ENCODE measurements at places on chromosomes 2 and 18.

GRCh38 chr18:41642756-41643155 lies 312.3 kb upstream of the PIK3C3 start:
- no peak for DNase-seq

DNA sequence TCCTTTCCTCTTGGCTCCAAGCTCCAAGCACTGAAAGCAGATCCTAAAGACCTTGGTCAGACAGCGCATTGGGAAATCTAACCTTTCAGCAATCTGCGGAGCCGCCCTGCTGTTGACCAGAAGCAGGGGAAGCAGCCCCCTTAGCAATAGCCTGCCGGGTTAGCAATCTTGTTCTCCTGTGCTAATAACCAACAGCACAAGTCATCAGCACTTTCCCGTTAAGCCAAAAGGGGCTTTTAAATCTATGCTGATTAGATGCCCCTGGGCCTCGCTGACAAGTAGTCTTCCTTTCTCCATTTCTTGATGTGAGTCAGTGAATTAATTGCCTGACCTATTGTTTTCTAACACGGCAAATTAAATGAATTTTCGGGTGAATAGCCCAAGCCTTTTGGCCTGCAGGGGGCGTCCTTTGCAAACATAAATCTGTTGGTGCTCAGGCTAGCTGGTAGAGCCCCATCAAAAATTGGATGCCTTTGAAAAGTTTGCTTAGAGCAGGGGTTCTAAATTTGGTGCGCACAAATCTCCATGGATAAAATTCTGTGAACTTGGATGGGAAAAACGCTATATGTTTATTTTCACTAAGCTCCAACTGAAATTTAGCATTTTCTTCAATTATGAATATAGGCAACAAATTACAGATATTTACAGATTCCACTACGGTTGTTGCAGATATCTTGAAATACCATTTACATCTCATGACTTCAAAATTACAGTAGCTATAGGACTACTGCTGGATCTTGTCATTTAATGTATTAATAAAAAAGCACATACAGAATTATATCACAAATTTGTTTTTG lies 24.6 kb downstream of the MAIP1 start:
- peak; percentile 72 for DNase-seq

DNA sequence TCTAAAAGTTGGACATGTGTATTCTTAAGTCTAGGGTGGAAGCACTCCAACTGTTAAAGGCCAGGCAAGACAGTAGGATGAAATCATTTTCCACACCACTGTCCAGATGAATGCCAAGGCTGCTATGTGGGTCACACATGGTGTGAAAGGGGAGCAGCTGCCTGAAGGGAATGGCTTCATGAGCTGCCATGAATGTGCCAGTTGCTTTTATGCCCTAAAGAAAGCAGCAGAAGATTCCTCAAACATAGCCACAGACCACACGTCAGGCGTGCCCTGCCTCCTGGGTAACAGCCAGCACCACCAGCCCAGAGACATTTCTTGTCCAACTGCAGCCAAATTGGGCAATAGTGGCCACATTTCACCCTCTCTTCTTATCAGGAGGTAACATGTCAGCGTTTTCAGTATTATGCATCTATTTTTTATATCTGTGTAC lies 130.2 kb downstream of the MTCL1 start:
- no peak for DNase-seq

DNA sequence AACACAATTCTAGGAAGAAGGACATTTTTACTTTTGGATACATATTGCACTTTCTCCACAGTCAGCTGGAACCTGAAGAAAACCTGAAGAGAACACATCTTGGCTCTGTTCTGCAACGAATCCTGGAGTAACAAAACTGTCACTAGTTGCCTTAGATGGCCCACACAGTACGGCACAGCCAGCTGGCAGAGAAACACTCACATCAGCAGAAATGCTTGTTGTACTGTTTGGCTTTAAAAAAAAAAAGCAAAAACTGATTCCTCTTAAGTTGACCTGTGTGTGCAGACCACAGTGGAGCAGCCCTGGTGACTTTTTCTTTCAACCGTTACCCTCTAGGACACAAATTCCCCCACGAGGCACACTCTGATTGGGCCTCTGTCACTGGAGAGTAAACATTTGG lies 152.3 kb upstream of the TWIST2 start:
- DNase-seq = no peak

DNA sequence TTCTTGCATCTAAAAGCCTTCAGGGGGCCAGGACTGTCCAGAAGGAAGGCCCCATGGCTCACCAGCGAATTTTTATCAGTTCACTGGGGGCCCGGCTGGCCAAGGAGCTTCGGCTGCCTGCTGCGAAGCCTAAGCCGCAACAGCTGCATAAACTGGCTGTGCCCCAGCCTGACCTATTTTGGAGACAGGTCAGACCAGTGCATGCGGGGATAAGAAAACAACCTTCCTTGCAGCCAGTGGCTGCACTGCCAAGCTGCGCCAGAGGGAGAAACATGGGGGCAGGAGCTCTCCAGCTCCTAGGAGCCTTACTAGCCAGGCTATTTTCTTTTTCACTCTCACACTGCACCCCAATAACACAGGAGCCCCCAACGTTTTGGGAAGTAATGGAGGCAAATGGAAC lies 15.2 kb downstream of the PAX3 start:
- DNase-seq = no peak

DNA sequence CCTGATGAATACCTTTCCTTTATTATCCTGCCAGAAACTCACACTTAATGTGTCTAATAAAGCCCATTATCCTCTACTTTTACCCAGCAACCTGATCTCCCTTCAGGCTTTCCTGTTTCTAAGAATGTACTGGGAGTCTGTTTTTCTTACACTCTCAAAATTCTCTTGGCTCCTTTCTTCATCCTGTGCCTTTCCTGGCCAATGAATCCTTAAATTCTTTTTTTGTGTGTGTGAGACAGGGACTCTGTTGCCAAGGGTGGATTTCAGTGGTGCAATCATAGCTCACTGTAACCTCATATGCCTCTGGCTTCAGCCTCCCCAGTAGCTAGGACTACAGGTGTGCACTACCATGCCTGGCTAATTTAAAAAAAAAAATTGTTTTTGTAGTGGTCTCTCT lies 72.7 kb downstream of the MAP2 start:
- no peak for DNase-seq

DNA sequence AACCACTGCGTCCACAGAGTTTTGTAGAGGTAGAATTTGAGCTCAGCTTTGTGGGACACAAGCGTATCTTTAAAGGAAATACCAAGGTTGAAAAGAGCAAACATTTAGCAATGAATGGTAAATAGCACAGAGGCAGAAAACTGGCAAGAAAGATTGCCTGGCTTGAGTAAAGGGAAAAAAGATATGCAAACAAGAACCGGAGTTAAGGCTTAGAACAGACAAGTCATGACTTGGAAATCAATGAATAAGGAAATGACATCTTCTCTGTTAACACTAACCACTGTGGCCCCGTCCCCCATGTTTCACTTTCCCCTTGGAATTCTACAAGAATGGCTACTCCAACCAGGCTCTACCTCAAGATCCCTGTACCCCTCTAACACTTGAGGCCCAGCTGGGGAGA lies 3.8 kb downstream of the STAM2 start:
- DNase-seq = no peak

GRCh38 chr2:196718419-196719109 lies 79.0 kb downstream of the CCDC150 start:
- DNase-seq = no peak

DNA sequence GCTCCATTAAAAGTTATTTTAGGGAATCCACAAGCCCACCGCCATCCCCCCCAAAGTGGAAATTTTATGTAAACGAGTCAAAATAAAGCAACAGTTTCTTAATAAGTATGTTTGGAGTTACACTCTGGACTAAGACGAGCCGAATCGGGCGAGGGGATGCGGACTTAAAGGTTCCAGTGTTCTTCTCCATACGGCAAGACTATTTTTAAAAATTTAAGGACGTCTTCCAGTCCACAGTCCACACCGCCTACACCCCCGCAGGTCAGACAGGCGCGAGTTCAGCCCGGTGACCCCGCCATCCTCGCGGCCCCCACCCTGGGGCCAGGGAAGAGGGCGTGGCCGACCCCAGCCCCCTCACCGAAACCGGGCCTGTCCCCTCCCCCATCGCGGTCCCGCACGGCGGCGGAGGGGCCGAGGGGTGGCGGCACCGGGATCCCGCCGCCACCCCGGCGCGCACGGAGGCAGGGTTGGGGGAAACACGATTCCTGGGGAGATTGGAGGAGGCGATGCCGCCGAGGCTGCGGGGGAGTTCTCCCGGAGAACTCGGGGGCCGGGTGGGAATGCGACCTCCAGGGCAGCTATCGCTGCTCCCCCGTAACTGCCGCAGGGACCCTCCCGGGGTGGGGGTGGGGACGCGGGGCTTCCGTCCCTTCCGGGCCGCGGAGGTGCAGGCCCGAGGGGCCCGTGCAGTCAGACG lies 24.5 kb upstream of the SMAD7 start:
- no peak for DNase-seq

GRCh38 chr2:33366473-33366872 lies 110.0 kb upstream of the RASGRP3 start:
- no peak for DNase-seq

DNA sequence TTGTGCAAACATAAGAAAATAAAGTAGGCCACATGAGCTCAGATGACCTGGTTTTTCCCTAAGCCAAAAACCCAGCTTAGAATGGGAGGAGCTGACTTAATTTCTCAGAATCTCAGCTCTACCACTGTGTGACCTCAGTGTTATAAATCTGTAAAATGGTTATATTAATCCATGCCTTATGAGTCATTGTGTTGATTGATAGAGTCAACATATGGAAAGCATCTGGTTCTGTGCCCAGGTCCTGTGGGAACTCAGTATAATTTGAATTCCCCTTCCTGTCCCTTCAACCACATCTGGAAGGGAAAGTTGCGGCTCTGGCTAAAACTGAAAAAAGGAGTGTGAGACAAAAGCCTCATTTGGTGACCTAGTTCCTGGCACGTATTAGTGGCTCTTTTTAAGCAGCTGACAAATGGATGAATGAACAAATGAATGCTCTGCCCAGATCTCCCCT lies 25.7 kb downstream of the TMEM177 start:
- no peak for DNase-seq

GRCh38 chr18:6962571-6963451 lies 154.8 kb downstream of the LAMA1 start:
- no peak for DNase-seq

- peak; percentile 59 for DNase-seq
Observed at GRCh38 chr2:38581193-38582147, 21.3 kb downstream of the HNRNPLL start.

GRCh38 chr18:26356045-26356785 lies 130.0 kb downstream of the TAF4B start:
- DNase-seq = no peak

DNA sequence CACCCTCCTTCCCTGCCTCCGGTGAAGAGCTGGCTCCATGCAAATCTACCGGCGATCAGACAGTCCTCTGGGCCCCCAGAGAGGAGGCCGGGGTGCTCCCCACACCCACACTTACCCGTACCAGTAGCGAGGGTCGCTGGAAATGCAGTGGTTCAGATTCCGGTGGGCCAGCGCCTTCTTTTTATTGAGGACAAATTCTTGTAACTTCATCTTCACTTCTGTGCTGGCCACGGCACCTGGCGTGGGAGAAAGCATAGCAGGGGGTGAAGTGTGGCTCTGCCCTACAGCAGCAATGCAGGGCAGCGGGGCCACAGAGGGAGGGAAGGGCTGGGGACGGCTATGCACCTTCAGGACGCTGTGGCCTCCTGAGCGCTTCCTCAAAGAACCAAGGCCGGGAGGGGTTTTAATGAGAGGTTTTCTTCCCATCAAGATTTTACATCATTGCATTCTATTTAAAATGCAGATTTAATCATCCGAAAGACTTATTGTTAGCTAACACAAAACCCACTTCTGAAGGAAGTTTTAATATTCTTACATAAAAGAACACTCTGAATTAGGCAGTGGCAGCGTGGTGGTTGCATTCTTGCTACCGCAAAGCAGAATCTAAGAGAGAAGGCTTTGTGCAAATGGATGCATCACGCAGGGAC lies 237.0 kb downstream of the HDAC4 start:
- DNase-seq = no peak

GRCh38 chr18:55381277-55381676 lies 206.7 kb downstream of the TCF4 start:
- no peak for DNase-seq

DNA sequence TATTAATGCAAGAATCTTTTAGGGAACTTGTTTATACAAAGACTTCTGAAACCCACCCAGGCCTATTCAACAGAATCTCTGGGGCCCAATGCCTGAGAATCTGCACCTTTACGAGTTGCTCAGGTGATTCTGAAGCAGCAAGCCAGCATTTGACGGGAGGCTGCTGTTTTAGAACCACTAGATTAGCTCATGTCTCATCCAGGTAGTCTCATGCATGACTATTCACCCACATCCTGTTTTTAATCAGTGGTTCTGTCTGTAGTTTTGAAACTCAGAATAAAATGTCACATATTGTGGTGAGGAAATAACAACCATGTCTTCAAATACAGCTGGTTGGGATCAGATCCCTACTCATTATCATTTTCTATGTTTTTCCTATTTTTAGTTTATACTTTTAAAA lies 39.5 kb downstream of the CYTIP start:
- DNase-seq = no peak

- no peak for DNase-seq
Observed at GRCh38 chr2:131125195-131125757, 20.1 kb downstream of the PLEKHB2 start.

GRCh38 chr2:12253167-12253778 lies 463.5 kb upstream of the TRIB2 start:
- DNase-seq = no peak

DNA sequence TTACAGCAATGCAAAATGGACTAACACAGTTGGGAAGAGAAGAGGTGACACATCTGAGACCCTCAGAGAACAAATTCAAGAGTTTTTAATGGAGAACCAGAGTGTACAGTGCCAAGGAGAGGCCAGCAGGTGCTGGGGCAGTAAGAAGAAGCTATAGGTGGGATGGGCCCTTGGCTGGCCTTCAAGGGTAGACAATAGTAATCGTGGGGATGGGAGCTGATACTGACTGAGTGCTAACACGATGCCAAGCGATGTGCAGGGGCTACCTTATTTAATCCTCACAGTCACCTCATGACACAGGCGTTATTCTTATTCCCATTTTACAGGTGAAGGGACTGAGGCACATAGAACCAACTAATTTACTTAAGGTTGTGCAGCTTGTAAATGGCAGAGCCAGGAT lies 131.9 kb upstream of the ID2 start:
- no peak for DNase-seq

- no peak for DNase-seq
Observed at GRCh38 chr2:183543731-183544130, 419.5 kb downstream of the NUP35 start.

- DNase-seq = no peak
Observed at GRCh38 chr2:46184794-46185583, 112.2 kb upstream of the EPAS1 start.

- DNase-seq = no peak
Observed at GRCh38 chr2:177400337-177400923, 7.9 kb downstream of the AGPS start.

DNA sequence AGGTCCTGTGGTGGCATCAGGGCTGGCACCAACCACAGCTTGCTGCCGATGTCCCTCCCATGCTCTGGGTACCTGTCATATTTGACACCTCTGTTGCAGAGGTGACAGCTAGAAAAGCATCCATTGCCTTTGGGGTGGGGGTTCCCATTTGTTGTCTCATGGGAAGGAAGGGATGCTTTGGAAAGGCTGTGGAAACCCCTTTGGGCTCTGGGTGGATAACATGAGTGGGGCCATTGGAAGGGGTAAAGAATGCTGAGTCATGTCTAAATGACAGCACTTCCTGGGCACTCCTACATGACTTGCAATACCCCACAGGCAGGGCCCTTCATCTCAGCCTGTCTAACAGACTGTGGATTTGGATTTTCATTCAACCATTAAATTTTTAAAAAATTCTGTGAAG lies 27.8 kb downstream of the CTIF start:
- no peak for DNase-seq
